ENCODE measurements at places on chromosomes 11 and 22.

- no peak overlapping the region for H3K27ac ChIP-seq
- H3K27me3 ChIP-seq, result peaks cover 10% of the 10 kb centered on the region
- peaks cover 21% of the 10 kb centered on the region for H3K4me1 ChIP-seq
- H3K36me3 ChIP-seq, result peaks cover 10% of the 10 kb centered on the region
- peak overlapping the region; percentile 75 for H3K4me3 ChIP-seq
- DNase-seq, result peak; percentile 38
These were observed 1.0 kb downstream of the VWCE start for GRCh38 chr11:61293867-61294716.

DNA sequence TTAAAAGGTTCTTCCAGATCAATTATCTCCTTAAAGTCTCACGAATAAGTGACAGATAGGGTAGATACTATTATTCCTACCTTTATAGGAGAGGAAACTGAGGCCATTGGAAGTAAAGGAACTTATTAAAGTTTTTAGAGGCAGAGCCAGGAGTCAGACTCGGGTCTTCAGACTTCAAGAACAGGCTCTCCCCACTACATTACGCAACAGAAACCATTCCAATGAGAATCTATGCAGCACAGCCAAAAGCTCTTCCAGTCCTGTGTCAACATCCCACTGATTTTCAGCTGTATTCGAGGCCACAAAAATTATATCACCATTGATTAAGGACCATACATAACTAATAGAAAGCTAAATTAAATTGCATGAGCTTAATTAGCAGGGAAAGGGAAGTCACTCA is 77.4 kb downstream of the RELT start:
- no peak overlapping the region for H3K27ac ChIP-seq
- no peak for DNase-seq
- H3K36me3 ChIP-seq, result no peaks in the 10 kb centered on the region
- no peak overlapping the region for H3K4me3 ChIP-seq
- H3K4me1 ChIP-seq, result no peaks in the 10 kb centered on the region

DNA sequence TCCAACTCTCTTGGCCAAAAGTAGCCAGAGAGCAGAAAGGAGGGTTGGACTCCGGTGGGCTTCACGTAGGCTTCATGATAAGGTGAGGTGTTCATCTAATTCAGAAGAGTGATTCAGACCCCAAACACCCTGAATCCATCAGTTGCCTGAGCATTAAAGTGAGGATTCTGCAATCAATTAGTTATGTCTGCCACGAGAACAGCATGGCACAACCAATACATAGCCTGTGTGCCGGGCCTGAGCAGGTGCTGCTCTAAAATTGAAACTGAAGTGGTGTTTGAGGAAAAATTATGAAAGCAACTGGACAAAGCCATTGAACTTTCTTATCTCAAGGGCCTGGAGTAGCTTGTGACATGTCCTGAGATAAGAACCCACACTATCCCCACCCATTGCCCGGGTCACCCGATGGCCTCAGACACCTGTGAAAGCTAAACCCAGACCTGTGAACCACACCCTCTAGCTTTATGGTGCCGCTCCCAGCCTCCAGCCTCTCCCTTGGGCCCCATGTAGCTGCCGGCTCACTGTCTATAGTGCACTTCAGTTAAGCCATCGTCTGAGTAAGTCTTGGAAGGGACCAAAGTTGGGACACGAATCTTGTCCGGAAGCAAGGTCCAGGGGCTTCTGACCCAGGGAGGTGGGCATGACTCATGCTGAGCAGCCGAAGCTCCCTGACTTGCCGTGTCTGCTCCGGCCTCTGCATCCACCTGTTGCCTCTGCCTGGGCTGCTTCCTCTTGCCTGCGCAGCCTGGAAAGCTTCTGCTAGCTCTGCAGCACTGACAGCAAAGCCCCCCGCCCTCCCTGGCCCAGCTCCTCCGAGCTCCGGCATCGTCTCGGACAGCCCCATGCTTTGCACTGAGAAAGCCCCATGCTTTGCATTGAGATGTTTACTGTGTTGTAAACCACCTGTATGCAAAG is 5.7 kb upstream of the MYEOV start:
- no peaks in the 10 kb centered on the region for H3K27me3 ChIP-seq
- no peak overlapping the region for H3K4me3 ChIP-seq
- DNase-seq, result no peak

- H3K4me1 ChIP-seq, result no peaks in the 10 kb centered on the region
- H3K4me3 ChIP-seq, result no peak overlapping the region
- H3K27me3 ChIP-seq, result no peaks in the 10 kb centered on the region
These were observed 315.3 kb upstream of the LUZP2 start for GRCh38 chr11:24181395-24182047.

GRCh38 chr22:23269441-23270211 is 89.3 kb downstream of the BCR start:
- no peak for DNase-seq
- no peak overlapping the region for H3K27ac ChIP-seq
- H3K4me3 ChIP-seq, result no peak overlapping the region
- H3K27me3 ChIP-seq, result no peaks in the 10 kb centered on the region

GRCh38 chr11:115480611-115481010 is 23.6 kb downstream of the CADM1 start:
- H3K4me3 ChIP-seq, result no peak overlapping the region
- DNase-seq, result no peak
- H3K36me3 ChIP-seq, result no peaks in the 10 kb centered on the region
- peaks cover 4% of the 10 kb centered on the region for H3K4me1 ChIP-seq
- H3K27ac ChIP-seq, result no peak overlapping the region

GRCh38 chr22:16917144-16918003 is 90.6 kb downstream of the GAB4 start:
- no peak overlapping the region for H3K4me3 ChIP-seq
- H3K4me1 ChIP-seq, result no peaks in the 10 kb centered on the region
- no peaks in the 10 kb centered on the region for H3K36me3 ChIP-seq
- H3K27ac ChIP-seq, result no peak overlapping the region

GRCh38 chr22:40966726-40967085 is 15.5 kb downstream of the RBX1 start:
- no peak overlapping the region for H3K27ac ChIP-seq
- H3K4me3 ChIP-seq, result no peak overlapping the region
- peaks cover 39% of the 10 kb centered on the region for H3K36me3 ChIP-seq
- no peaks in the 10 kb centered on the region for H3K27me3 ChIP-seq
- no peaks in the 10 kb centered on the region for H3K4me1 ChIP-seq
- peak; percentile 4 for DNase-seq

DNA sequence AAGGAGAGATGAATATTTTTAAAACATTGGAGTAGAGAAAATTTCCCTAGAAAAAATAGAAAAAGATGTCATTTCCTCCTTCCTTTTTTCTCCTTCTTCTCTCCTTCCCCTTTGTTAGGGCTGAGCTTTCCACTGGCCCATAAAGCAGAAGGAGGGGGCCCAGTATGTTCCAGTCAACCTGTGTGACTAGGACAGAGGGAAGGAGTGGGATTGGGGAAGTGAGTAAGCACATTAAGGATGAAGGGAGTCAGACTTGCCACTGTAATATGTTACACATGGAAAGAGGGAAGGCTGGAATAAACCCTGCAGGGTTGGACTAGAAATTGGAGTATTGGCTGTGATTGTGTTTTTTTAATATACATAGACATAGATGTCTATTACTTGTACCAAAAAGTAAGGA is 20.1 kb upstream of the SPINDOC start:
- no peaks in the 10 kb centered on the region for H3K36me3 ChIP-seq
- H3K4me1 ChIP-seq, result no peaks in the 10 kb centered on the region
- no peak overlapping the region for H3K4me3 ChIP-seq

DNA sequence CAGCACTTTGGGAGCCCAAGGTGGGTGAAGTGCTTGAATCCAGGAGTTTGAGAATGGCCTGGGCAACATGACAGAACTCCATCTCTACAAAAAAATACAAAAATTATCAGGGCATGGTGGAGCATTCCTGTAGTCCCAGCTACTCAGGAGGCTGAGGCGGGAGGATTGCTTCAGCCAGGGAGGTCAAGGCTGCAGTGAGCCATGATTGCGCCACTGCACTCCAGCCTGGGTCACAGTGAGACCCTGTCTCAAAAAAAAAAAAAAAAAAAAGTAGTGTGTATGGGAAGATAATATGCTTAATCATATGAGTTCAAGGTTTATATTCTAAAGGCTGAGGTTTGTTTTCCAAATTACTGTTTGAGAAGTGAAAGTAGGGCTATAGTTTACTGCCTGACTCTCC is 10.7 kb downstream of the LDHAL6A start:
- no peak overlapping the region for H3K4me3 ChIP-seq
- H3K36me3 ChIP-seq, result no peaks in the 10 kb centered on the region
- H3K4me1 ChIP-seq, result no peaks in the 10 kb centered on the region

DNA sequence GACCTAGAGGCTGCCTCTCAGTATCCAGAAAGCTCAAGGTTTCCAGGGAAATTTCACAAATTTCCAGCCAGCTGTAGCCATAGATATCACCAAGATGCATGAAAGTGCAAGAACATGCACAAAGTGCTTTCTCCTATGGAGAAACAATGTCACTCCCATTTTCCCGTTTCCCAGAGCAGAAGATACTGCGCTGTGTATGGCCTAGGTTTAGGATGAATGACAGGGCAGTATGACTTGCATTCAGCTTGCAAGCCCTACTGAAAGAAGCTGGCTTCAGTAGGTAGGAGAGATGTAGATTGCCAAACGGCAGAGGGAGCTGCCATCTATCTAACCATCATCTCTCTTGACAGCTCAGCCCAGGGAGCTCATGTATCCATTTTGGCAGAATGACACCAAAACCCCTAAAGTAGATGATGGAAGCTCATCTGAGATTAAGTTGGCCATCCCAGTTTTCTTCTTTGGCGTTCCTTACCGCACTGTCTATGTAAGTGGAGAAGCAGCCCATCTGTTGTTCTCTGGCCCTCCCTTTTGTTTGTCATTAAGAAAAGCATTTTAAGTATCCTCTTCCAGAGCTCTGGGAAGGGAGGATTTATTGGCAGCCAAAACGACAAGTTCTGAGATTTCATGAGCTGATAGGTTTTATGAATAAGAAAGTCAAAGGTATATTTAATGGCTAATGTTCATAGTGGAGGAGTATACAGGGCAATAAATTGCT is 4.6 kb downstream of the TECTA start:
- no peak for DNase-seq
- H3K4me3 ChIP-seq, result no peak overlapping the region
- H3K27me3 ChIP-seq, result no peaks in the 10 kb centered on the region
- H3K27ac ChIP-seq, result no peak overlapping the region
- H3K36me3 ChIP-seq, result no peaks in the 10 kb centered on the region
- no peaks in the 10 kb centered on the region for H3K4me1 ChIP-seq

GRCh38 chr11:7089328-7090251 is 792 bp downstream of the RBMXL2 start:
- no peaks in the 10 kb centered on the region for H3K27me3 ChIP-seq
- no peak for DNase-seq
- H3K27ac ChIP-seq, result no peak overlapping the region
- no peaks in the 10 kb centered on the region for H3K36me3 ChIP-seq

DNA sequence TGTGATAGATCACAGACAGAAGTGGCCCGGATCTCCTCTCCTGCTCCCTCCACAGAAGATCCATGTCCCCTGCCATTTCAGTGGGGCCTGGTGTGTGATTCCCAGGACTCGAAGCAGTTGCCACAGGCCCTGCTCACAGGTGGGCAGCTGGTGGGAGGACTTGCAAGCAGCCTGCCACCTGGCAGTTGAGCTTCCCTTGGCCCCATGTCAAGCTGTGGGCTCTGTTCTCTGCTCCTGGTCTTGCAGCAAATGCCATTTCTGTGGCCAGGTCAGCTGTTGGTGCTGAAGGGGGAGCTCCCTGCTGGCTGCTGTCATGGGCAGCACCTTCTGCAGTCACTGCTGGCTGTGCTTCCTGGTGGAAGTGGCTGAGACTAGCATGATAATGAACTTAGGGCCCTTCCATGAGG is 59.1 kb upstream of the SLC22A12 start:
- no peak for DNase-seq
- H3K4me1 ChIP-seq, result no peaks in the 10 kb centered on the region
- H3K36me3 ChIP-seq, result no peaks in the 10 kb centered on the region
- no peak overlapping the region for H3K27ac ChIP-seq

DNA sequence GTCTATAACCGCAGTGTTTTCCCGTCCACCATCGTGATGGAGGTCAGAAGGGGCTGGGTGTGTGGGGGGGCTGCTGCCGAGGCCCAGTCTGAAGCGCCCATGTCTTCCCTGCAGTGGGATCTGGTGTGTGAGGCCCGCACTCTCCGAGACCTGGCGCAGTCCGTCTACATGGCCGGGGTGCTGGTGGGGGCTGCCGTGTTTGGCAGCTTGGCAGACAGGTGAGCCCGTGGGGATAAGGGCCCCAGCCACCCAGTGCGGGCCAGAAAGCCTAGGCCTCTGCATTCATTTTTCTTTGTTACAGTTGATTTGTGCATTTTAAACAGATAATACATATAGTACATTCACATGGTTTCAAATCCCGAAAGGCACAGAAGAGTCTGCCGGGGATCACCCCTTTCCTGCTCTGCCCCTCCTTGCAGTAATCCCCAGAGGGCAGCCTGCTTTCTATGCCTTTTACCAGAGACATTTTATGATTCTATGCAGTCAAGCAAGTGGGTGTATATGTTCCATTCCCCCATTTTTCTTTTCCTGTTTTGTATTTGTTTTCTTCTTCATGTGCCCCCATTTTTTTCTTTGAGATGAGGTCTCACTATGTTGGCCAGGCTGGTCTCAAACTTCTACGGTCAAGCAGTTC is 32.6 kb downstream of the CAPN1 start:
- peaks cover 28% of the 10 kb centered on the region for H3K36me3 ChIP-seq
- H3K4me3 ChIP-seq, result no peak overlapping the region
- H3K27me3 ChIP-seq, result no peaks in the 10 kb centered on the region
- H3K27ac ChIP-seq, result no peak overlapping the region
- H3K4me1 ChIP-seq, result peaks cover 8% of the 10 kb centered on the region

DNA sequence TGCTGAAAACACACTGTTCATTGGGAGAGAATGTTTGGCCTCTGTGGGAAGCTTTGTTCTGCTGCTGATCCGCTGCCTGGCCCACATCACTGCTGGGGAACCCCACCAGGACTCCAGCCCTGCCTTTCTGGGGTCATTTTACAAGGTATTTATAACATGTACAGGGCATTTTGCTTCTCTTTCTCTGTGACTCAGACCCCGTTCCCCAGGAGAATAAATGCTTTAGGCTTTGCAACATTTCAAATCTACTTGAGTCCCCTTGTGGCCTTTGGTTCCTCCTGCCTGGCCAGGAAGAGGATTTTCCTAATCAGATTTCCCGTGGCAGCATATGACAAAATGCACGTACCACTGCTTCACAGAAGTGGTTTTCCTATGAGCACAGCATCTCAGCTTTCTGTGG is 43.0 kb downstream of the BTG4 start:
- no peaks in the 10 kb centered on the region for H3K36me3 ChIP-seq
- peak; percentile 18 for DNase-seq
- no peak overlapping the region for H3K27ac ChIP-seq
- no peaks in the 10 kb centered on the region for H3K27me3 ChIP-seq
- no peaks in the 10 kb centered on the region for H3K4me1 ChIP-seq

- H3K4me3 ChIP-seq, result no peak overlapping the region
- peak; percentile 88 for DNase-seq
- H3K27me3 ChIP-seq, result no peaks in the 10 kb centered on the region
- peaks cover 61% of the 10 kb centered on the region for H3K4me1 ChIP-seq
These were observed 566.3 kb upstream of the CADM1 start for GRCh38 chr11:116070520-116070919.

GRCh38 chr11:34147581-34147980 is 42.2 kb downstream of the NAT10 start:
- peaks cover 57% of the 10 kb centered on the region for H3K36me3 ChIP-seq
- no peak overlapping the region for H3K27ac ChIP-seq
- DNase-seq, result no peak
- peaks cover 15% of the 10 kb centered on the region for H3K4me1 ChIP-seq
- no peaks in the 10 kb centered on the region for H3K27me3 ChIP-seq

GRCh38 chr11:89458716-89459115 is 32.5 kb downstream of the NOX4 start:
- H3K27me3 ChIP-seq, result no peaks in the 10 kb centered on the region
- H3K4me3 ChIP-seq, result no peak overlapping the region
- H3K27ac ChIP-seq, result no peak overlapping the region
- no peaks in the 10 kb centered on the region for H3K36me3 ChIP-seq
- no peaks in the 10 kb centered on the region for H3K4me1 ChIP-seq
- DNase-seq, result no peak
